ENCODE measurements at places on chromosomes 12 and 14. TPM values are rescaled to one million over a fixed set of nuclear protein-coding genes. Genes with fewer than 3 reads are reported as not detected.
A peak's percentile ranks its signal among the peaks of the same experiment; 100 is the strongest.

The ZNF605 gene
- 8.3 TPM for total RNA-seq

The FAM181A gene
- total RNA-seq, result not detected

The CCDC177 gene
- total RNA-seq, result not detected

The TCL1A gene
- total RNA-seq, result not detected

The LBHD2 gene
- not detected for total RNA-seq

The LHX5 gene
- total RNA-seq, result not detected

The DACT1 gene
- 2.5 TPM for total RNA-seq

The LRR1 gene
- total RNA-seq, result 29.6 TPM

The C3AR1 gene
- total RNA-seq, result 7.3 TPM

The LRRC9 gene
- not detected for total RNA-seq

The TMEM132C gene
- not detected for total RNA-seq

The ADSS1 gene
- 0.91 TPM for total RNA-seq

DNA sequence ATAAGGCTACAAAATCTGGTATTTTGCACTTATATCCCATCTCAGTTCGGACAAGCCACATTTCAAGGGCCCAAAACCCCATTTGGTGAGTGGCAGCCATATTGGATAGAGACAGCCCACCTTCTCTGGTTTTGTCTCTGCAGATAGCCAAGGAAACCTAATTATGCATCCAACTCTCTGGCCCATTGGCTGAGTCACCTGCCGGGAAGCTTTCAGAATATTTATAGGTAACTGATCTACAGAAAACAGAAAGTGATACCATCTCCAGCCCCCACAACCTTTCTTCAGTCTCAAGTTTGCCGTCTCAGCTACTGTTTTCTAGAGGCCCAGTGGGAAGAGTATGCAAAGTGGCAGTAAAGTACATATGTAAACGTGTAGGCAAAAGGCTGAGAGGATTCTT is 33.7 kb upstream of the PPP1CC start:
- ATAC-seq, result peak; percentile 89

- peak; percentile 89 for ATAC-seq
These were observed 9.5 kb downstream of the NOC4L start for GRCh38 chr12:132153501-132154340.

DNA sequence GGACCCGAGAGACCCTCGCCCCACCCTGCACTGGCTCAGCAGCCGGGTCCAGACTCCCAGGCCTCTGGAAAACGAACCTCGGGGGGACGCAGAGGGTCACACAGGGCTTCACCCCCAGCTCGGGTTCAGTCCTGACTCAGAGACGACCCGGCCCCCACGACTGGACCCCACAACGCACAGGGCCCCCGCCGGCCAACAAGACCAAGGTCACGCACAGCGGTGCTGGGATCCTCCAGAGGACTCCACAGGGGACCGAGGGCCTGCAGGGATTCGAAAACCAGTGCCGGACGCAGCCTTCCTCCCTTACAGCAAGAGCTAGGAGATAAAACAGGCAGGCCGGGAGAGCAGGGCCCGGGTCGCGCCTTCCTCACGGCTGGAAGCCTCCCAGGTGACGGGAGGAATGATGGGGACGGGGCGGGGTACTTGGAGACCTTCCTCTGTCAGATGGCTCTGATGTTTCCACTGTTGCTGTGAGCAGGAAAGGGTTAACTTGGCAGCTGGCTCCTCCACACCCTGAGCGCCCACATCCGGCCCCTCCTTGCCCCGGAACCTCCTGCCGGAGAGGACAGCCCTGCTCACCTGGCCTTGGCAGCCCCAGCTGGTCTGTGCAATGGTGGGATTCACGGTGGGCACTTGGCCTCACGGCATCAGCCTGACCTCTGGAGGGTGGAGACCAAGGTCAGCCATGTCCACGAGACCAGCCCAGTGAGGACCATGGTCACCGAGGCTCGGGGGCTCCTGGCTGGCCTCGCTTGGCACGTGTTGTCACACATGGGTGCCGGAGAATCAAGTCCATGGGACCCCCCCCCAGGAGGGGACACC is 46.2 kb downstream of the GALNT9 start:
- ATAC-seq, result peak; percentile 28

DNA sequence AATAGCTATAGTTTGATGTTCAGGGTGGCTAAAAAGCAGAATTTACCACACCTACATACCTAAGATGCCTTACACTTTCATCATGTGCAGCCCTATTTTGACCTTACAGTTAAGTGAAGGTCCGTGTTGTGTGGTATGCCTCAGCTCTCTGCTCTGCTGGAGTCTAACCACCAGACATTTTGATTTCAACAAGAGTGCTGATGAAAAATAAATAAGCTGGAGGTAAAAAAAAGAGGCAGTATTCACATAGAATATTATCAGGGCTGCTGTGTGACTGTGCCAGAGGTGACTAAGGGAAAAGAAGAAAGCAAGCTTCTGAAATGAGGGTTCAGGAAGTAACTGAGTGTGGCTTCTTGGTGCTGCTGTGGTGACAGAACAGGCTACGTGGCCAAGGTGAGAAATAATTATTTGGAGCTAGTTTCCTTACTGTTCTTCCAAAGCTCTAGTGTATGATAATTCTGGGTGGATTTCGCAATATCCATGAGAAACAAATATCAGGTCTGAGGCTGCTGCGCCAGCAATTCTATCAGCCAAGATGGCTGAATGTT is 188.8 kb downstream of the STXBP6 start:
- no peak for ATAC-seq

- ATAC-seq, result peak; percentile 53
These were observed 130.6 kb upstream of the MDM1 start for GRCh38 chr12:68462803-68463202.

DNA sequence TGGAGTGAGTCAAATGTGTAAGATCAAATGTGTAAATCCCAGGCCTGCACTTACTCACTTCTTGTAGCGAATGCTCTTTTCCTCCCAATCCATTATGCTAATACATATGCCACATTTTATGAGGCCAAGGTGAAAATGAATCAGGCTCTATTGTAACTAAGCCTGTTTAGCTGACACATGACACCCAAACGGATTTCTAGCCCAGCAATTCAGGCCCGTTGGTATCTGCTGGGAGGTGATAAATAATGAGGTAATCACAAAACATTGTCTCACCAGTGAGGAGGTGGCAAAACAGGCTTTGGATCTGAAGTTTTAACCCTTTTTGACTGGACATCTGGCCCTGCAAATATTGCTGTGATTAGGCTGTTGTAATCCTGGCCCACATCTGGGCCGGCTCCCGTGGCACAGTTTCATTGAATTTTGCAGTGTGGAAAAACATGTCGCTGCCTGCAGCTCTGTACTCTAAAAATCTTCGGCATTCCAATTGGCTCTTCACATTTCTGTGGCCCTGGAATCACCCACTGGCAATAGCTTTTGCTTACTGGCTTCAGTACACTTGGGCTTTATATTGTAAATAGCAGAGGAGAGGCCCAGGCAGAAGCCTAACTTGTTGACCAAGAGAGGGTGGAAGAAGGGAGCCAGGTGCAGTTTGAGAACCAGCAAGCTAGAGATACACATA is 106.1 kb downstream of the PAX9 start:
- ATAC-seq, result no peak

DNA sequence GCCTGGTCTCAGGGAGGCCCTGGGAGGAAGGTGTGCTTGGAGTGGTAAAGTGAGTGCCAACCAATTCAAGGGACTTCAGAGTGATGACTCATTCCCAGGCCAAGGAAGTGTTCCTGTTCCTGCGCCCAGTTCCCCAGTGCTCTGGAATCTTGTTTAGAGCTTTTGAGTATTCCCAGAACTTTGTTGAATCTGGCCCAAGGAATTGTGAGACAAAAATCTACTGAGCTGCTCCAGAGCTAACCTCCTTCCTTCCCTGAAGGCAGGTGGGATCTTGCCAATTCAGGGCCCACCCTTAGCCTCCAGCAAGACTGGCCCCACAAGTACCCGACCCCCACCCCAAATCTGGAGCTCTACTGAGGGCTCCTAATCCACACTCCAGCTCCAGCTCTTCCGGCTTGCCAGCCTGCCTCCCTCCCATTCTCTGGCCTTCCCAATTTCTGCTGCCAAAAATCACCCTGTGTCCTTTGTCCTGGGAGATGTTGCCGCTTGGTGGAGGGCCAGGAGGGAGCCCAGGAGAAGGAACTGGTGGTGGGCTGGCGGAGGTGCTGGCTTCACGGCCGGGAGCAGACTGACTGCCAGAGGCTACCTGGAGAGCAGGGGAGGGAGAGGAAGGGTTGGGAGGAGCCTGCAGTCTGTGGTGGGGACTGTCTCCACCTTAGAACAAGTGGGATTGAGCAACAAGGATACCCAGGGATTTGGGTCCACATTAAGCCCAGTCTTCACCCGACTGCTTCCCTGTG is 2.0 kb upstream of the ATN1 start:
- no peak for ATAC-seq

- ATAC-seq, result no peak
These were observed 1.1 kb downstream of the RIMKLB start for GRCh38 chr12:8698879-8699278.

DNA sequence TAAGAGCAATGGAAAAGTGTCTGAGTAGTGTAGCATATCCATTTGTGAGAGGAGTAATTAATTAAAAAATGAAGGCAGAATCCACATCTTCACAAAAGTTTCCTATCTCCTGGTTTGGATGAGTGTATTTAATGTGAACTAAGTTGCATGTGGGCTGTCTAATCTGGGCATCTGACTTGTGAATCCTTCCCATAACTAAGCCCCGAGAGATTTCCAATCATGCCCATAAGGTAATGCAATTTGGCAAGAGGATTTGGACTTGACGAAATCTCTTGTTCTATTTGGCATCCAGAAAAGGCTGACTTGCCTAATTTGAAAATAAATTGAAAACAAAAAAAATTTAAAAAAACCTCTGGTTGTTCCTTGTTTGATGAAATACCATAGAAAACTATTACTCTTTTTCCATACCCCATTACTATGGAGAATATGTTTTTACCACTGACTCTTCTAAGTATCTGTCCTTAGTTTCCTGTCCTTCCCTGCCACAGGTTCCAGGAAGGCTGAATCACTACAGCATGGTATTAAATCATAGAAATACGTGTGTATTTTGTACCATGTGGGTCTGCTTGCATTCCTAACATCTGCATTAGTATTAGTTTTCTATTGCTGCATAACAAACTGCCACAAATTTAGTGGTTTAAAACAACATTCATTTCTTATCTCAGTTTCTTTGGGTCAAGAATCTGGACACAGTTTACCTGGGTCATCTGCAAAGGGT is 48.4 kb downstream of the ETV6 start:
- peak; percentile 62 for ATAC-seq

DNA sequence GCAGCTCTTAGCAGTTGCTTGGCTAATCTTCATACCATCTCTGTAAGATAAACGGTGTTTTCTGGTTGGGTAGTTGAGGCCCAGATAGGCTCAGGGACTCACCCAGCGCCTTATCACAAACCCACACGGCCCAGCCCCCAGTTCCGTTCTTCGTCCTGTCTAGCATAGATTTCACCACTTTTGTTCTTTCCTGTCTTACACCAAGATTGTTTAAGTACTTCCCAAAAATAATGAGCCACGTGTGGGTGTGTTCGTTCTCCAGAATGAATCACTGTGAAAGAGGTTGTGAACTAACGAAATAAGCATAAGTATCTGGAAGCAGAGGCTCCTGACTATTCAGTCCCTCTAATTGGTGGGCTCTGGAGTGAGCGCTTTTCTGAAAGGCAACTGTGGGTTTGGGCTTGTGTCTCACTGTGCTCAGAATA is 21.4 kb downstream of the ACVR1B start:
- peak; percentile 60 for ATAC-seq

GRCh38 chr12:130161261-130162243 is 712 bp upstream of the FZD10 start:
- ATAC-seq, result no peak

GRCh38 chr12:94650143-94651056 is at the start of gene TMCC3:
TMCC3 (minus strand) TSS chr12:94650557; CDS start chr12:94650430, 127 bp downstream.
- peak; percentile 73 for ATAC-seq

DNA sequence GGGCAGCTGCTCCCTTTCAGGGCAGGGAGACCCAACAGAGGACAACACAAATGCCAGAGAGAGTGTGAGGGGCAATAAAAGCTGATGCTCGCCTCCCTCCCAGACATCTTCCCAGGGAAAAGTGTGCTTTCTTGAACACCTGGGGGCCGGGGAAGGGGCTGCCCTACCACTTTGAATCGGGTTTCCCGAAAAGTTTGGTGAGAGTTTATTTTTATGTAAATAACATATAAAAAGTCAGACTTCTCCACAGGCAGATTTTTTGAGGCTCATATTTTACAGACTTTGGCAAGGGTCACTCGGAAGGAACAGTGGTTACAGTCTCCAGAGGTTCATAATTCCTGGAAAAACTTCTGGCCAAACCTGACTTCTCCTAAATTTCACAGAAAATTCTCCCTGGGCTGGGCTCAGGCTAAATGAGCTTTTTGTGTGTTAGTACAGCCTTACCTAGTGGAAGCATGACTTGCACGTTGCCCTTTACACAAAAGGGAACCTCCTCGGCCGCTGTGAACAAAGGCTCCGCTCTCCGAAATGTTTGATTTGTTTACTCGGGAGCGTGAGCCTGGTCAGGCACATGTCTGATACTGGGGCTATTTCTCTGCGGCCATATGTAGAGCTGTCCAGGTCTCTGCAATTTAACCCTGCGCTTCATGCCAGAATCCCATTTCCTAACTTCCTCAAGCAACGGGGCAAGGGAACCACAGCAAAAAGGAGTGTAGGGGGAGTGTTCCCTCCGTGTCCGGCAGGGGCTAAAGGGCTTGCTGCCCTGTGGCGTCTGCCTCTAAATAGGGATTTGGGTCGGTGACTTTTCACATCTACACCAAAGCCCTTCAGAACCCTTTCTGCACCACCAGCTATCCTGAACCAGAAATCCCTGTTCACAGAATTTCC is 3.4 kb downstream of the RTL1 start:
- ATAC-seq, result no peak

DNA sequence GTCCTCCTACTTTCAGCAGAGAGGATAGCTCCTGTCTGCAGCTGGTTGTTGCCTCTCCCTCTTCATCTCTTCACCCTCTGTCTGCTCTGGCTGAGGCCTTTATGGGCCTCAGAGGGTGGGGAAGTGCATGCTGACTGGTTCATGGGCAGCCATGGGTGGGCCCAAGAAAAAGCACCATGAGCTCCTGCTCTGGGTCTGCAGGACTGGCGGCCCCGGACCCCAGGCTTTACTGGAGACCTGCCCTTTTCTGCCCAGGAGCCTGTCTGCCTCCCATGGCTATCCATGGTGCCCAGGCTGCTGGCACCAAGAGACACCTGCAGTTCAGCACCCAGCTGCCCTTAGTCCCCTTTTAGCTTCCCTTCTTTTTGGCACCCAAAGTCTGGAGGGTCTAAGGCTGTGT is 137.1 kb downstream of the PTPRR start:
- ATAC-seq, result no peak

GRCh38 chr14:21264025-21264801 is 5.0 kb downstream of the HNRNPC start:
- peak; percentile 82 for ATAC-seq

DNA sequence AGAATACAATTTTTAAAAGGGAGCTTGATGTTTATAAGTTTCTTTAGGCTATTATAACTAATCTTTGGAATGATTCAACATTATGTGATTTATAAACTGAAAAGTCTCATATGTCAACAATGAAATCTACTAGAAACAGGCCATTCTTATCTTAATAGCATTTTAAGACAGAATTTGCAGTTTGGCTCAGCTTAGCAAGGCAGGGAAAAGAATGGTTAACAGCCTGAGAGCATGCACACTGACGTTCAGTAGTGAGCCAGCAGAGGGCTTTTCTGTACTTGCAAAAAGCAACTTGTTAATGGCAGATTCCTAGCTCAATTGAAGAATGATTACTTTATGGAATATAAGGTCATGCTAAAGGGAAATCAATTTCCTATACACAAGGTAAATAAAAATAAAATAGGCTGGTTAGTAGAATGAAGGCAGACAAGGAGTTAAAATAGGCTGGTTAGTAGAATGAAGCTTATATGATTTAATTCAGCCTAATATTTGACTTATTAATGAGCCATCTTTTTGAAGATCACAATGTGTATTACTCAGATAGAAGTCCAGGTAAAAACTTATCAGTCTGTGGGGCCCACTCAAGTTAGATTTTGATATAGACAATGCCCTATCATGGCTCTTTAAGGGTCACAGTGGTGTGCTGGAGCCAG is 95.9 kb downstream of the OTOGL start:
- no peak for ATAC-seq

All from activated T-helper 17 cell treated with anti-CD3 and anti-CD28 coated beads, Interleukin-2, amount 50 U/mL, for 72 hours (primary cell).